ENCODE measurements at places on chromosomes 13 and 19.

DNA sequence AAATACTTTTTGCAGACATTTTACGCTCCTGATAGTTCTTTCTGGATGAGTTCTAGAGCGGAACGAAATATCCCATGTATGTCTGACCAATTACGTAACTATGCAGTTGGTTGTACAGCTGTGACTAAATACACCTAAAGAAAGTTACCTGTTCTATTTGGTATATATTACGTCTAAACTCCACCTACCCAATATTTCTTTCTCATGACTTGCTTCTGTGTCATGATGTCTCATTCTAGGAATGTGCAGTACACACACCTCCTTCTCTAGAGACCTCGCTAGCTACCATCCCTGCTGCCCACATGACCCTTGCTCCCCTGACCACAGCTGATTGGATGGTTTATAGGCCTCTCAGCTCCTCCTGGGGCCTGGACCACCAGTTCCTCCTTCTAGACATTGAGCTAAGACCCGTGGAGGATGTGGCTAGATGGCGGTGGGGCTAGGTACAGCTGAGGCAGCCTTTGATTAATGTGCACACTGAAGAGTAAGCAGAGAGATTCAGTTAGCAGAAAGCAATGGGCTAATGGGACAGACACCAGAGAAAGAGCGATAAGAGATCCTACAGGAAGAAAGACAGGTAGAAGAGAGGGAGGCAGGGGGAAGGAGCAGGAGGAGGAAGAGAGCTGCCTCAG, 422.1 kb downstream of the COG6 start:
- DNase-seq, result no peak

DNA sequence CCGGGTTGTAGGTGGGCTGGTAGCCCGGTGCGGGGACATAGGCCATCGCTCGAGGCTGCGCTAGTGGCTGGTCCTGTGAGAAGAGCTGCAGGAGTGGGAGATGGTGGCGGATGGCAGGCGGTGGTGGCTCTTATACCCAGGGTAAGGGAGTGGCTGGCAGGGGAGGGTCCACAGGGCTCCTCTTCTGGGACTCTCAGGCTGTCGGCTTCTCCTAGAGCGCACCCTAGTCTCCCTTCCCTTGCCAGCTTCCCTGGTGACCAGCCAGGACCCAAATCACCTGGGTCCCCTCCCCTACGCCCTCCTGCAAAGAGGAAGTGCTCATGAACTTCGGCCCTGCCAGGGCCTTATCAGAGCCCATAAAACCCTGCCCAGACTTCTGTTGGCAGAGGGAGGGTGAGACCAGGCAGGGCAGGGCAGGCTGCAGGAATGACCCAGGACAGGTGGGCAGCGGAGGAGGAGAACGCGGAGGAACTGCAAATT, at the start of gene LGALS4:
Gene LGALS4 (minus strand): TSS at position 105 of the 480 bp plus-strand sequence. CDS start 59 bp downstream, at position 46.
- no peak for DNase-seq

GRCh38 chr19:16342002-16342715, 17.5 kb downstream of the KLF2 start:
- peak; percentile 40 for DNase-seq

DNA sequence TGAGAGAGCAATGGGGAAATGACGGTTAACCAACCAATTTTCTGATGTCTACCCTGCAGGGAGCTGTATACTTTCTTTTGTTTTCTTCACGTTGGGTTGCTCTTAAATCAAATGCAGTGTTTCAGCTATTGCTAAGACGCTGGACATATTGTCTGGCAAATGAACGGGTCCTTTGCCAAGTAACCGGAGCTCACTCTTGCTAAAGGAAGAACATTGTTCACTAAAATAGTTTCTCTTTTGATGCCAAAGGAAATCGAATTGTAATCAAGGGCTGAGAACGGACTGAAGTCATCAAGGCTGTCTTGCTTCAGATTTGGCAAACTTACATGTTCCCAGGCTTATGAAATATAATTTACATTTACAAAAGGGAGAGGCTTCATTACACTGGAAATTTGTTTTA, 142.3 kb upstream of the ARGLU1 start:
- no peak for DNase-seq

GRCh38 chr13:75186379-75186778, 295.6 kb downstream of the TBC1D4 start:
- DNase-seq, result no peak

GRCh38 chr13:26022538-26023292, 29.1 kb downstream of the SHISA2 start:
- DNase-seq, result no peak

GRCh38 chr19:51250786-51251467, at the start of gene SIGLECL1:
SIGLECL1 (plus strand) TSS chr19:51251080; CDS start chr19:51264073, 12,993 bp downstream.
- DNase-seq, result no peak

DNA sequence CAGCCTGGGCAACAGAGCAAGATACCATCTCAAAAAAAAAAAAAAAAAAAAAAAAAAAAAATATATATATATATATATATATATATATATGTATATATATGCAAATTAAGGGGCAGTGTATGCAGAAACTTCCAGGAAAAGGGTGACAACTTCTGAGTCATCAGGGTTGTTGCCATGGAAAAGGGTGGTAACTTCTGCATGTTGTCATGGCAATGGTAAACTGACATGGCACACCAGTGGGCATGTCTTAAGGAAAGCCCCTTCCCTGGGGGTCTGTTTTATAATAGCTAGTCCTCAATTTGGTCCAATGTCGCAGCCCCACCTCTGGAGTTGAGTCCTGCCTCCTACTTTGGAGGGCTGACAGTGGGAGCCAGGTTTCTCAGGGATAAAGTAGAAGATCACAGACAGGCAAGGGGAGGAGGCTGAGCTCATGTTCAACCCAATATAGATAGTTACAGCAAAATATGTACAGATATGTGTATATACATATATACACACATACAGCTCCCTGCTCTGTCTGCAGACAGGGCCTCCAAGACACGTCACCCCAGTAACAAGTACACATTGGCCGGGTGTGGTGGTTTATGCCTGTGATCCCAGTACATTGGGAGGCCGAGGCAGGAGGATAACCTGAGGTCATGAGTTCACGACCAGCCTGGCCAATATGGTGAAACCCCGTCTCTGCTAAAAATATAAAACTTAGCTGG, 7.2 kb upstream of the FCHO1 start:
- no peak for DNase-seq

GRCh38 chr19:30112666-30113065, 170.6 kb downstream of the URI1 start:
- DNase-seq, result no peak
